ENCODE measurements at places on chromosomes 13 and 19. TPM values are rescaled to one million over a fixed set of nuclear protein-coding genes. Genes with fewer than 3 reads are reported as not detected.

Gene CGB2
- not detected for total RNA-seq

Gene CGB8
- total RNA-seq = not detected

DNA sequence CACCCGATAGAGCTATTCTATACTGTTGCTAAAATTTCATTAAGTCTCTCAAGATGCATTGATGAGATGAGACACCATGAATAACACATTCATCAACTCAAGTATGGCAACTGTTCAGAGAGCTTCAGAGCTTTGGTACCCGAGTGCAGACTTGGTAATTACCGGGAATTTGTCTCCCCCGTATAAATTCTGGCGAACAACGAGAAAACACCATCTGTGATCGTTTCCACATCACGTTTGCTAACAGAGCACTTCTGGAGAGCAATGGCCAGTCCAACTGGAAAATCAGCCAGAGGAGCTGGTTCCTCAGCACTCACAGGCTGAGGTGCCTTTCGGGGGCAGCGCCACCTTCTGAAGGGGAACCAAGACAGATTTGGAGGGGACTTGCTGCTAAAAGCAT, 40.2 kb downstream of the SUGP2 start:
- no peaks in the 10 kb centered on the region for H3K27me3 ChIP-seq
- H3K27ac ChIP-seq = no peak overlapping the region
- H3K36me3 ChIP-seq = peaks cover 60% of the 10 kb centered on the region
- no peaks in the 10 kb centered on the region for H3K4me1 ChIP-seq
- H3K4me3 ChIP-seq = no peak overlapping the region

- H3K27ac ChIP-seq = no peak overlapping the region
- peaks cover 8% of the 10 kb centered on the region for H3K4me1 ChIP-seq
- H3K4me3 ChIP-seq = no peak overlapping the region
- peaks cover 16% of the 10 kb centered on the region for H3K36me3 ChIP-seq
- no peaks in the 10 kb centered on the region for H3K27me3 ChIP-seq
Observed at GRCh38 chr13:45527699-45528462, 63.1 kb downstream of the COG3 start.

Gene SHISA2
- total RNA-seq = 0.36 TPM

GRCh38 chr13:62696490-62696889, 1280.8 kb upstream of the PCDH20 start:
- no peak overlapping the region for H3K4me3 ChIP-seq
- no peak for DNase-seq
- no peaks in the 10 kb centered on the region for H3K36me3 ChIP-seq
- H3K4me1 ChIP-seq = no peaks in the 10 kb centered on the region
- no peaks in the 10 kb centered on the region for H3K27me3 ChIP-seq

Gene BICRA
- 2.9 TPM for total RNA-seq

- peak overlapping the region; percentile 78 for H3K27ac ChIP-seq
- peaks cover 7% of the 10 kb centered on the region for H3K4me1 ChIP-seq
- peak overlapping the region; percentile 55 for H3K4me3 ChIP-seq
Observed at GRCh38 chr19:50358483-50359327, 6.7 kb downstream of the NAPSA start.

Gene KEAP1
- 67.8 TPM for total RNA-seq

GRCh38 chr13:36421447-36421846, 10.8 kb upstream of the CCNA1 start:
- H3K36me3 ChIP-seq = no peaks in the 10 kb centered on the region
- H3K4me1 ChIP-seq = peaks cover 5% of the 10 kb centered on the region
- DNase-seq = no peak
- H3K27ac ChIP-seq = no peak overlapping the region
- H3K27me3 ChIP-seq = no peaks in the 10 kb centered on the region

DNA sequence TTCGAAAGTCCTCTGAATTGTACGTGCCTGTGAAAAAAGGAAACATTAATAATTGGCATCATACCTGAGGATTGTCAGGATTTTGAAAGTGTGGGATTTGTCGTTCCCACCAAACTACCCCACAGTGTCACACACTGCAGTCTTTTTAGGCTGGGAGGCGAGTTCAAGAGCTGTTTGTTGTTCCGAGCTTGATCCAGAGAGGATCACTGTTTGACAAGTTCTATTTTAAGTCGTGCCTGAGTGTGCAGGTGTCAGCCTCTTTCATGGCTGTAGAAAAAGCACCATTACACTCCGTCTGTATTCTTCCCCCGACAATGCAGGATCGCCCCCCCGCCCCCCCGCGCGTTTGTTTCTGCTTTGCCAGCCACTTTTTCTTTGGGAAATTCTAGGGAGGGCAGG, 635 bp upstream of the NBEA start:
- DNase-seq = no peak
- H3K27me3 ChIP-seq = no peaks in the 10 kb centered on the region
- H3K27ac ChIP-seq = peak overlapping the region; percentile 95
- H3K4me3 ChIP-seq = peak overlapping the region; percentile 97

- H3K27ac ChIP-seq = no peak overlapping the region
- H3K27me3 ChIP-seq = peaks cover 7% of the 10 kb centered on the region
- H3K4me3 ChIP-seq = no peak overlapping the region
- DNase-seq = no peak
Observed at GRCh38 chr19:16880884-16881554, 7.8 kb upstream of the F2RL3 start.

GRCh38 chr13:99351772-99352171, 44.6 kb upstream of the GPR183 start:
- no peak overlapping the region for H3K4me3 ChIP-seq
- DNase-seq = no peak
- no peak overlapping the region for H3K27ac ChIP-seq
- no peaks in the 10 kb centered on the region for H3K36me3 ChIP-seq
- no peaks in the 10 kb centered on the region for H3K4me1 ChIP-seq

Gene LONP1
- total RNA-seq = 42.1 TPM

DNA sequence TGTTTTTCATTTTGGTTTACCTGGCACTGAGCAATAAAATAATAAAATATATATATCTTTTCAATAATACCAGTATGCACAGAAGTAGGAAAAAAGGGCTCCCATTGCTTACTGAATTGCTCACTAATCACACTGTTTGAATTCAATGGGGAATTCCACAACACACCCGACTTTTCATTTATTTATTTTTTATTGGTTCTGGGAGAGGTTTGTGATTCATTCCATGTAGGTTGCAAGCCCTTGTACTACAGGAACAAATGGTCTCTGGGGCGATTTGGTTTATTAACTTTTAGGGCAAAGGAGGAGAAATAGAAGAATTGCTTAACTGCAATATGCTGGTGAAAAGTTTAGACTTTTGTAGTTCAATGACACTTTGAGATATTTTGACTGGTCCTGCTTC, 207.4 kb downstream of the DCT start:
- no peak overlapping the region for H3K4me3 ChIP-seq
- no peaks in the 10 kb centered on the region for H3K36me3 ChIP-seq
- DNase-seq = no peak
- H3K4me1 ChIP-seq = no peaks in the 10 kb centered on the region

GRCh38 chr19:1610579-1610978, 5.3 kb upstream of the UQCR11 start:
- no peak overlapping the region for H3K27ac ChIP-seq
- DNase-seq = no peak
- H3K4me3 ChIP-seq = no peak overlapping the region

- no peaks in the 10 kb centered on the region for H3K27me3 ChIP-seq
- H3K4me3 ChIP-seq = peak within 1 kb of the TSS; percentile 88
- peak; percentile 76 for DNase-seq
- H3K36me3 ChIP-seq = no peaks in the 10 kb centered on the region
Observed at GRCh38 chr19:41882568-41883462, at the start of gene ARHGEF1. Gene ARHGEF1 (plus strand): TSS chr19:41883184. CDS start chr19:41888083, 4,899 bp downstream.

DNA sequence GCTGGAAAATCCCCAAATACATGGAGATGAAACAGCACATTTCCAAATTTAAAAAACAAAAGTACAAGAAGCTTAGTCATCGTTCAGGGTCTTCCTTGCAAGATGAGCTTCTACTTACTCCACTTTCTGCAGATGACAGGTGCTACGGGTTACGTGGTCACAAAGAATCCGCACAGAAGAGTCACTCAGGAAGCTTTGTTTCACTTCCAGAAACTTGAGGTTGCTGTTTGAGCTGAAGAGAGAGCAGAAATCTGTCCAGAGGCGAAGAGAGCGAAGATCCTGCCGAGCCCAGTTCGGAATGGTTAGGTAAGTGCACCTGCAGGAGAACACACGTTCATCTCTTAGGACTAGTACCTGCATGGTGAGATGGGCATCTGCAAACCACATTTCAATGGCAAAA, 9.4 kb downstream of the NLRP7 start:
- H3K4me3 ChIP-seq = no peak overlapping the region
- H3K36me3 ChIP-seq = no peaks in the 10 kb centered on the region
- no peak for DNase-seq
- no peak overlapping the region for H3K27ac ChIP-seq
- H3K27me3 ChIP-seq = peaks cover 15% of the 10 kb centered on the region

Data from sigmoid colon (tissue), 7 donors.